ENCODE measurements at places on chromosomes 4 and X.

DNA sequence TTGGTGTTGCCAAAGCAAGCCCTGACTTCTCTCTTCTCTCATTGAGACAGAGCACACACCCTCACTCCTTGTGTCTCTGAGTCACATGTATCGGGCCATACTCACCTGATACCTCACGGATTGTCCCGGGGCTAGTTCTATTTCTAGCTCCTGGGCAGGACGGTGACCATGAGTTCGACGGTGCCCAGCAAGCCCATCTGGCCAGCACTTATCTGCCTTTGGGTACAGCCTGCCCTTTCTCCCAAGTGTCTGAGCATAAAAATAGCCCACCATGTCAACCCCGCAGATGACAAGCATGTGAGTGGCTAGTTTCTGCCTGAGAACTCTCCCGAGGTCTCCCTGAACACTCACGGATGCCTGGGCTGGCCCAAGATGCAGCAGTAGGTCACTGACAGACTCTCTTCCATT, 158.5 kb downstream of the DHRSX start:
- DNase-seq, result no peak

GRCh38 chrX:120269373-120270035, 18.9 kb downstream of the ZBTB33 start:
- DNase-seq, result no peak

DNA sequence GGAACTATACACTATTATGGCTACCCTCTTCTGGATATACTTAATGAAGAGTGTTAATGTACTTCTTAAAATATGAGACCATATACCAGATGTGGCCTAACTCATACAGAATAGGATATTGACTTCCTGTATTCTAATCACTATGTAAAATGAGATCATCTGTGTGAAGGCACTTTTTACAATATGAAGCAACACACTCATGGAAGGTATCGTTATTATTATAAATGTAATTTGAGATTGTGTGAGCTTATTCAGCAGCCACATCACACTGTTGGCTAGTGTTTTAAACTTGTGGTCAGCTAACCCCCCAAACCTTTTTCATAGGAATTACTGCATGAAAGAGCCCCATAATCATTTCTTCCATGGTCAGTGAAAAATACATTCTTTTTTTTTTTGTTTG, 281.8 kb upstream of the TEX13A start:
- DNase-seq, result no peak

GRCh38 chr4:146428298-146428697, 93.4 kb downstream of the SLC10A7 start:
- no peak for DNase-seq

- DNase-seq, result no peak
Measured at GRCh38 chr4:96639932-96640331, 800.0 kb downstream of the PDHA2 start.

All from stimulated activated CD4-positive, alpha-beta T cell treated with anti-CD3 and anti-CD28 coated beads, Interleukin-15, amount 100 ng/mL, for 1 hour (primary cell).